Thoracic aorta (tissue), 2 donors: ENCODE measurements at places on chromosomes 1 and 21.

DNA sequence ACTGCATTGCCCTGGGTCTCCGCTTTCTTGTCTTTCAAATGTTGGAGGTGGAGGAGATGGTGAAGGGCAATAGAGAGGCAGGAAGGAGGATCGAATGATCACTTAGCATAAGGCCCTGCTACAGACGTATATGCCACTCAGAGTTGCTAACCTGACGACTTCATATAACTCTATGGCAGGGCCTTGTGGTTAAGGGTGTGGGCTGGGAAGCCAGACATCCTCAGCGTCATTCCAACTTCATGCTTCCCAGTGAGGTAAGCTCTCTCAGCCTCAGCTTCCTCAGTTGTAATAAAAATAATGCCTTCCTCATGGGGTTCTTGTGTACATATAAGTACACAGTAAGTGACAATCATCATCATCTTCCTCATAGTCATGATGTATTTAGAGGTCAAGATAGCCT, 54.6 kb downstream of the CASQ2 start:
- no peak overlapping the region for H3K27ac ChIP-seq
- no peaks in the 10 kb centered on the region for H3K36me3 ChIP-seq
- no peaks in the 10 kb centered on the region for H3K27me3 ChIP-seq

- DNase-seq = no peak
- no peaks in the 10 kb centered on the region for H3K27me3 ChIP-seq
- H3K36me3 ChIP-seq = peaks cover 35% of the 10 kb centered on the region
Observed at GRCh38 chr21:41837756-41838297, 41.3 kb downstream of the PRDM15 start.

DNA sequence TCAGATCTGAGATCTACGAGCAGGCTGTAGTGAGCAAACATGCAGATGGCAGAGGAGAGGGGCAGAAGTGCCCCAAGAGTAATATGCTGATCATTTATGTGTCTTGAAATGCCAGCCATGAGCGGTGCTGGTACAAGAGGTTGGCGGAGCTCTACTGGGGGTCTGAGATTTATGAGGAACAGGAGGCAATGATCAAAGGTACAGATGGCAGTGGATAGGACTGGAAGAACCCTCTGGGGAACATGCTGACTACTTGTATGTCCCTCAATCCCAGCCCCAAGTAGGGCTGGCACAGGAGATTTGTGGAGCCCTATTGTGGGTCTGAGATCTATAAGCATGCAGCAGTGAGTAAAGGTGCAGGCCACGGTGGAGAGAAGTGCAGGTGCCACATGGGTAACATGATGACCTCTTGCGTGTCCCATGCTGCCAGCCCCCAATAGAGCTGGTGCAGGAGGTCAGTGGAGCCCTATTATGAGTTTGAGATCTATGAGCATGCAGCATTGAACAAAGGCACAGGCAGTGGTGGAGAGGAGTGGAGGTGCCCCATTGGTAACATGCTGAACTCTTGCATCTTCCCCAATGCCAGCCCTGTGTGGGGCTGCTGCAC, 97.2 kb upstream of the ZNF678 start:
- H3K4me1 ChIP-seq = no peaks in the 10 kb centered on the region
- DNase-seq = no peak
- no peaks in the 10 kb centered on the region for H3K27me3 ChIP-seq
- no peak overlapping the region for H3K27ac ChIP-seq

DNA sequence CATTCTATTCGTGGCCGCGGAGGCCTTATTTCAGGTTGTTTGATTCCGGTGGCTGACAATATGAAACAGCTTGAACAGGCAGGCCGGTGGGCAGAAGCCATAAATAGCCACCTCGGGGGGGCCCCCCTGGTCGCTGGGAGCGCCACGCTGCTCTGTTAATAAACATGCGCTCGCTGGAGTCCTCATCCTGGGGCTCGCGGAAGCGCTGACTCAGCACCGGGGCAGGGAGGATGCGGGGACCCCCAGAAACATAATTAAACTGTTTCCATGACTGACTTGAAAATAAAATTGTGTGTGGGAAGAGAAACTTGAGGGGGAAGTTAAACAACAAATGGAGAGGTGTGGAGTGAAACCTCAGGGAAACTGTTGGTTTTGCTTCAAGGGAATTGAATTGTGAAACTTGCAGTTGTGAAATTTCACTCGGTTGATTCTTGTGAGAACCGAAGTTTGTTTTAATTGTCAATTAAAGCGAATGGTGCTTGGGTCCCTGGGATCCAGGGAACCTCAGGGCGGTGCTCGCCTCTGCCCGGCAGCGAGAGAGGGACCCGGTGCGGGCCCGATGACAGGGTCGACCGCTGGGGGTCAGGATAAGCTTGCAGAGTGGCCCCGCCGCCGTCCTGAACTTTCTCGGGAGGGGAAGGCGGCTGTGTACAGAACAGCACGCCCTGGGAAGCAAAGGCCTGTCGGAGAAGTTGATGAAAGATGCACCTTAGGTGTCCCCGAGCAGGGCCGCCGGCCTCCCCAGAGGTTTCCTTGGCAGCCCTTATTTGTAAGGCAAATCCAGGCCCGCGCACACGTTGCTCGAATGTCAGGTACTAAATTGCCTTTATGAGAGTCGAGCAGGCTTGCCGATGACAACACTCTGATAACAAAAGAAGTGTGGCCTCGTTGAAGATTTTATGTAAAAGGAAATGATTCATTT, 176.9 kb upstream of the LMO4 start:
- peak overlapping the region; percentile 69 for H3K4me3 ChIP-seq
- no peaks in the 10 kb centered on the region for H3K36me3 ChIP-seq
- no peak for DNase-seq
- H3K27ac ChIP-seq = no peak overlapping the region
